ENCODE measurements at places on chromosomes 4 and X.

- peak; percentile 76 for DNase-seq
Observed at GRCh38 chr4:137674066-137674465, 141.8 kb upstream of the PCDH18 start.

GRCh38 chr4:106325800-106326199, 9.4 kb downstream of the AIMP1 start:
- DNase-seq = no peak

- no peak for DNase-seq
Observed at GRCh38 chr4:76987685-76988084, 38.1 kb downstream of the SEPTIN11 start.

DNA sequence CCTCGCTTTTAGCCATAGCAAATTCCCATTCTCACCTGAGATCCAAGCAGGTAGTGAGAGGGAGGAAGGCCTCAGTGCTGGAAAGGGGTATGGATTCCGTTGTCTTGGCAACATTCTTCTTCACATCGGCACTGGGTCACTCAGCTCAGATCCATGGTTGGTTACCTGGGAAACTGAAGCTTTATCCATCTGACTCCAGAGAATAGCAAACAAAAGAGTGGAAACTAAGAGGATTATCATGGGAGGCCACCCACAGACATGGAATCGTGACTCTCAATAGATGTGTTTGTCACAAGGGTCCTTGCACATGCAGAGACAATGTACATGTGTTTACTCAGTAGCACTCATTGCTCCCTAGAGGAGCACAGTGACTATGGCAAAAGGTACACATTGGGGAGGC, 81.0 kb downstream of the MAGED4 start:
- no peak for DNase-seq

GRCh38 chr4:89294573-89295269, 12.9 kb downstream of the GPRIN3 start:
- no peak for DNase-seq

DNA sequence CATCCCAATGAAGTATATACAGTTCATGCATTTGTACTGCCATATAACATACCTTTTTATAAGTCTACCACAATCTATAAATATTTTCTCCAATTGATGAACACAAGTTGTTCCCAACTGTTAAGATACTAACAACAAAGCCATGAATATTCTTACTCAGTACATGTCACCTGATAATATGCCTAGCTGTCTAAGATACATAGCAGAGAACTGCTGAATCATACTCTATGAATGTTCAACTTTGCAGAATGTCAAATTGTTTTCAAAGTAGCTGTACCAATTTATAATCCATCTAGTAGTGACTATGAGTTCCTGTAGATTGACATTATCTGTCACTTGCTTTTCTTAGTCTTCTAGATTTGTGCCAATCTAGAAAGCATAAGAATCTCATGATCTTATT, 84.9 kb downstream of the RAB28 start:
- peak; percentile 19 for DNase-seq

- DNase-seq = peak; percentile 5
Observed at GRCh38 chr4:148445071-148445859, 3.1 kb upstream of the NR3C2 start.

DNA sequence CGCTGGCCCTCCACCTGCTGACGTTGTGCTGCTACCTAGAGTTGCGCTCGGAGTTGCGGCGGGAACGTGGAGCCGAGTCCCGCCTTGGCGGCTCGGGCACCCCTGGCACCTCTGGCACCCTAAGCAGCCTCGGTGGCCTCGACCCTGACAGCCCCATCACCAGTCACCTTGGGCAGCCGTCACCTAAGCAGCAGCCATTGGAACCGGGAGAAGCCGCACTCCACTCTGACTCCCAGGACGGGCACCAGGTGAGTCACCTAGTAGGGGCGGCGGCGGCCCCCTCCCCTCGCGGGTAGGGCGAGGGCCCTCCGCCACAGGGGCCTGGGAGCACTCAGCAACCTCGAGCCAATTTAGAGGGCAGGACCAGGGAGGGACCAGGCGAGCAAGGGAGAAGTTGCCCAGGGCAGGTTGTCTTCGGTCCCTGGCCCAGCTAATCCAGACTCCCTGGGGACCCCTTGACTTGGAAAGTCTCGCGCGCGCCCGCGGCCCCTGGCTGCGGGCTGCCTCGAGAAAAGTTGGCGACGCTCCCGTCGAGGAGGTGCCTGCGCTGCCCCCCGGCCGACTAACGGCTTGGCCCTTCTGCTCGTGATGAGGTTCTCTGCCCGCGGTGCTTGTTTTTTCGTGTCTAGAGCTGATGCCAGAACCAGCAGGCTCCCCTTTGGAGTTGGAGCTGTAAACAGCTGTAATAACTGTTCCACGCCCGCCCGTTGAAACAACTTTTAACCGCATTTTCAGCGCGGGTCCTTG, 717 bp downstream of the EDA start:
- DNase-seq = no peak

DNA sequence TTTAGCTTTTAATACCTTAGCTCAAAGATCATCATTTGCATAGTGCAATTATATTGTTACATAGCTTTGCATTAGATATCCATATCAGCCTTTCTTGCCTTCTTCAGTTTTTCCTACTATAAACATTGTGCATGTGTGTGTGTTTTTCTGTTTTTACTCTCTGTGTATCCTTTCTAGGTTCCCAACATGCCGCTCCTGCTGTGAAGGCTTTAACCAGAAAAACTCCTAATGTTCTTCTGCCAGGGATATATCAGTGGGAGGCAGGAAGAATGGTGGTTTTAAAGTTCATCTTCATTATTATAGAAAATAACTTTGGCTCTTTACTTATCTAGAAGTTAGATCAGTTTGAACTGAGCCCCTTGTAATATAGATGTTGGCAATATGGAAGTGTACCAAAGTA, 61.2 kb downstream of the CPE start:
- DNase-seq = no peak

Measured in RKO (cell line).